ENCODE measurements at places on chromosomes 3 and 15. TPM values are rescaled to one million over a fixed set of nuclear protein-coding genes. Genes with fewer than 3 reads are reported as not detected.

GRCh38 chr3:37287776-37288175 is 113.4 kb upstream of the LRRFIP2 start:
- no peak overlapping the region for H3K27ac ChIP-seq
- H3K36me3 ChIP-seq: no peaks in the 10 kb centered on the region
- H3K27me3 ChIP-seq: no peaks in the 10 kb centered on the region
- H3K4me3 ChIP-seq: no peak overlapping the region

ZNF80 gene
- total RNA-seq: not detected

SNX1 gene
- 46.6 TPM for total RNA-seq

GRCh38 chr3:123110976-123111615 is 44.3 kb downstream of the PDIA5 start:
- H3K4me1 ChIP-seq: peaks cover 6% of the 10 kb centered on the region
- H3K27ac ChIP-seq: no peak overlapping the region
- H3K36me3 ChIP-seq: peaks cover 20% of the 10 kb centered on the region
- no peak for DNase-seq

- H3K4me1 ChIP-seq: no peaks in the 10 kb centered on the region
- no peaks in the 10 kb centered on the region for H3K36me3 ChIP-seq
- no peak overlapping the region for H3K4me3 ChIP-seq
- DNase-seq: no peak
Measured at GRCh38 chr3:181969925-181970324, 258.2 kb downstream of the SOX2 start.

MASP1 gene
- 0.34 TPM for total RNA-seq

DNA sequence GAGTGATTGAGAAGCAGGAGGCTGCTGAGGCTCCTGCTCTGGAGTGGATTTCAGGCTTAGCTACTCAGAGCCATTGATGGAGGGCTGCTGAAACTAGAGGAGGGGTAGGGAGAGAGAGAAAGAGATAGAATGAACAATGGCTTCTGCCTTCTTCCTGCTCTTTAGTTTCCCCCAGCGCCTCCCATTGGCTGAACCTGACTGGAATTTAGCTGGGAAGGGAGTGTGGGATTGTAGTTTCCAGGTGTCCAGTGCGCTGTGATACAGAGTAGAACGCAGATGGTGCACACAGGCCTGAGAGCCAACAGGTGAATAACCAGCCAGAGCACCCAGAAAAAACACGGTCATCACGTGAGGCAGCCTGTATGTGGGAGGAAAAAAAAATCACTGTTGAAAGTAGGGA is 140.1 kb downstream of the IL20RB start:
- DNase-seq: no peak
- no peaks in the 10 kb centered on the region for H3K4me1 ChIP-seq
- no peak overlapping the region for H3K27ac ChIP-seq
- H3K36me3 ChIP-seq: no peaks in the 10 kb centered on the region
- no peak overlapping the region for H3K4me3 ChIP-seq

DCLK3 gene
- total RNA-seq: not detected

DNA sequence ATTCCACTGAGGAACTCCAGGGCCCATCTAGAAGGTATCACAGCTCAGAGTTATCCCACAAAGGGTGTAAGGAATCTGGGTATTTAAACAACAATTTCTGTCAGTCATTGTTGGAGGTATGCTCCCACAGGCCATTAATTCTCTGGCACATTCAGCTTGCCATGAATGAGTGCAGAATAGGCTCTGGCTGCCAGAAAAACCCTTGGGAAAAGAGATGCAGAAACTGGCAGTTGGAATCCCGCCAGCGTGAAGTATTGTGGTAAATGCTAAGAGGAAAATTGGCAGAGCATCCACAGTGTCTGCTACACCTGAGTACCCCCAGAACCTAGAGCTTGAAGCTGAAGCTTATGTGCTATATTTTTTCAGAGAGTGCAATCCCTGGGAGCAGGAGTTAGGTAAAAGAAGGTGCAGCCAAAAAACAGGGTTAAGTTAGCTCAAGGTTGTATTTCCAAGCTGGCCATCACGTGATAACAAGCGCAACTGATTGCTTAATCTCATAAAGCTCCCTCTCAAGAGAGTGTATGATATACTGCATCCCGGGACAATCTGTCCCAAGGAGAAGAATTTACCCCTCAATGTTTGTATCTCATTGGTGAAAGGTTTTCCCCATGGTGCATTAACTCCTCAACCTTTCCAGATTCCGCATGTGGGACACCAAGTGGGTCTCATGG is 94.2 kb upstream of the ACP3 start:
- H3K4me3 ChIP-seq: no peak overlapping the region
- H3K27ac ChIP-seq: no peak overlapping the region
- H3K4me1 ChIP-seq: peaks cover 4% of the 10 kb centered on the region

DNA sequence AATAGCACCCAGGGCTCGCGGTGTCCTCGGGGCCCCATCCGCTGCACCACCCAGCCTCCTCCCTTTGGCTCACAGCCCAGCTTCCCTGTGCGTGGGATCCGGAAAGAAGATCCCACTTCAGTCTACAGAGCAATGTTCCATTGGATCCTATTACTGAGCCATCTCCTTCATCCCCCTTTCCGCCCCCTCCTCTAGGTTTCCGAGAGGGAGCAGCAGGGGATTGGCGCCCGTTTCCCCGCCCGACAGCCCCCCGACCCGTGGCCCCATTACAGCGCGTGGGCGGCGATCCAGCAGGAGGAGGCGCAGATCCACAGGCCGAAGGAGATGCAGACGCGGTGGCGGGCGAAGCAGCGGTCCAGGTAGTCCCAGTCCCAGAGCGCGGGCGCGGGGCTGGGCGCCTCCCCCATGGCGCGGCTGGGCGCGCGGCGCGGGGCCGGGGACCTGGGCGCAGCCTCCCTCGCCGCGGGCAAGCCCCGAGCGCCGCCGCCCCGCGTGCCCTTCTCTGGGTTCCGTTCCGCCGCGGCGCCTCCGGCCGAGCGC is 340 bp downstream of the TMEM44 start:
- peak; percentile 55 for DNase-seq
- peak overlapping the region; percentile 44 for H3K27ac ChIP-seq
- H3K4me3 ChIP-seq: peak overlapping the region; percentile 61
- no peaks in the 10 kb centered on the region for H3K4me1 ChIP-seq
- H3K36me3 ChIP-seq: peaks cover 11% of the 10 kb centered on the region

- DNase-seq: no peak
- no peak overlapping the region for H3K4me3 ChIP-seq
- no peaks in the 10 kb centered on the region for H3K4me1 ChIP-seq
- no peak overlapping the region for H3K27ac ChIP-seq
- H3K36me3 ChIP-seq: 0 out of 2 replicates have a peak, but pooled peaks cover 5% of the 10 kb centered on the region
Measured at GRCh38 chr15:85563328-85563727, 182.9 kb downstream of the AKAP13 start.

MEX3B gene
- 30.5 TPM for total RNA-seq

- no peak for DNase-seq
- H3K4me3 ChIP-seq: no peak overlapping the region
- H3K27me3 ChIP-seq: no peaks in the 10 kb centered on the region
- no peak overlapping the region for H3K27ac ChIP-seq
Measured at GRCh38 chr15:38642689-38643270, 78.2 kb upstream of the RASGRP1 start.

GRCh38 chr3:163768048-163768447 is 1310.2 kb downstream of the SI start:
- no peak overlapping the region for H3K27ac ChIP-seq
- H3K4me3 ChIP-seq: no peak overlapping the region
- H3K36me3 ChIP-seq: no peaks in the 10 kb centered on the region
- H3K4me1 ChIP-seq: no peaks in the 10 kb centered on the region
- H3K27me3 ChIP-seq: no peaks in the 10 kb centered on the region

DNA sequence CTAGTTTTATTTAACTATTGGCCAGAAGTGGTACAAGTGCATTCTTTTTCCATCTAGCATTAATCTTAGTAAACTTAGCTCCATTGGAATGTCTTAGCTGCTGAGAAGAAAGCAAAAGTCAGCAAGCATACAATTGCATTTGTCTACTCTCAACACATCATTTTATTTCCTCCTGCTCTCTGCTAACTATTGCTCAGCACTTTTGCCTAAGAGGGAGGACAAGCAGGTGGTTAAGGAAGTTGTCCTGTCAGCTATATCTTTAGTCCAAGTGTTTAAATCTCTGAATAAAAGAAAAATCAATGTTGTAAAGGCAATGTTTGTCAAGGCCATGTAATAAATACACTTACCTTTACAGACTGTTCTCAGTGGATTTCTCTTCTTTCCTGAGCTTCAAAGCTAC is 51.0 kb downstream of the FHIT start:
- H3K36me3 ChIP-seq: no peaks in the 10 kb centered on the region
- no peaks in the 10 kb centered on the region for H3K27me3 ChIP-seq
- H3K4me1 ChIP-seq: no peaks in the 10 kb centered on the region
- H3K27ac ChIP-seq: no peak overlapping the region
- H3K4me3 ChIP-seq: no peak overlapping the region
- DNase-seq: no peak

SERPINI1 gene
- total RNA-seq: 0.23 TPM

DNA sequence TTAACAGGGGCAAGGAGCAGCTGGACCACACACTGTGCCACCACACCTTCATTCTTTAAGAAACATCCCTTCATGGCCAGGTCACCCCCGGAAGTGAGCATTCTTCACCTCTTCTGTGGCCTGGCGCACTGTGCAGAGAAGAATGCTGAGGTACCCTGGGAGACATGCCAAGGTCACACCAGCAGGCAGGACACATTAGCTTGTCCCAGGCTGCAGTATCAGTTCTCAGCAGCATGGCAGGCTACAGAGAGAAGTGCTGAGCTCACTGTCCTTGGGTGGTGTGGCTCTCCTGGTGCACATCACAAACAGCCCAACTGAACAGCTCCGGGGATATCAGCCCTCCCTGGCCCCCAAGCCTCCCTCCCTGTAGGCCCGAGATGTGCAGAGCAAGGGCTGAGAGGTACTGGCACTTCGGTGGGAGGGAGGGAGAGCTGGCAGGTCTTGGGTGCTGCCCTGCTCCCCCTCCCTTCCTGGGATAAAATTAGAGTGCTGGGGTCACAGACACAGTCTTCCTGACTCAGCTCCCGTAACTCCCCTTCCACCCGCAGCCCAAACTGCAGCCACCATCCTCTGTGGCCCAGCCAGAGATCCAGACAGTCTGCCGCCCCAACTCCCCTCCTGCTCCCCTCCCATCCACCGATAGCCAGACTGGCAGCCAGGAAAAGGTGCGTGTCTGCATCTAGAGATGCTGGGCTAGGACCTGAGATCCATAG is 13.4 kb downstream of the SEMA7A start:
- peaks cover 12% of the 10 kb centered on the region for H3K4me1 ChIP-seq
- no peak for DNase-seq
- no peaks in the 10 kb centered on the region for H3K27me3 ChIP-seq
- no peak overlapping the region for H3K4me3 ChIP-seq
- H3K36me3 ChIP-seq: no peaks in the 10 kb centered on the region

- H3K4me1 ChIP-seq: peaks cover 42% of the 10 kb centered on the region
- no peaks in the 10 kb centered on the region for H3K27me3 ChIP-seq
- H3K36me3 ChIP-seq: peaks cover 3% of the 10 kb centered on the region
Measured at GRCh38 chr15:74788683-74789151, 6.8 kb downstream of the CSK start.

DNA sequence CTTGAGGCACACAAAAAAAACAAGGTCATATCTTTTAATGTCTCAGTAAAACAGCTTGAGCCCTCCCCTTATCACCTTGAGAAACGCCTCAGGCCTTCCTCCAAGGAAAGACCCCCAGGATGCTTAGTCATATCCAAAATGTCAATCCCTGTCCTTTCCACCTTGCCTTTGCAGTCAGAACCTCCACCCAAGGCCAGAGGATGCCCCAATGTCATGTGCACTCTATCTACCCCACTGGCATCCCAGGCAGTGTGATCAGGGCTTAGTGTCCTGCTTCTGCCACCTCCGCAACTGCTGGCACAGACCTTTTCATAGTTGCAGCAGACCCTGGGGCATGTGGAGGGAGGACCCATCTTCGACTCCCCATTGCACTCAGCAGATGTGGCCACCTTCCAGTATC is 268.0 kb upstream of the LRRFIP2 start:
- no peak for DNase-seq
- H3K27ac ChIP-seq: no peak overlapping the region
- H3K4me3 ChIP-seq: no peak overlapping the region
- H3K27me3 ChIP-seq: no peaks in the 10 kb centered on the region

DNA sequence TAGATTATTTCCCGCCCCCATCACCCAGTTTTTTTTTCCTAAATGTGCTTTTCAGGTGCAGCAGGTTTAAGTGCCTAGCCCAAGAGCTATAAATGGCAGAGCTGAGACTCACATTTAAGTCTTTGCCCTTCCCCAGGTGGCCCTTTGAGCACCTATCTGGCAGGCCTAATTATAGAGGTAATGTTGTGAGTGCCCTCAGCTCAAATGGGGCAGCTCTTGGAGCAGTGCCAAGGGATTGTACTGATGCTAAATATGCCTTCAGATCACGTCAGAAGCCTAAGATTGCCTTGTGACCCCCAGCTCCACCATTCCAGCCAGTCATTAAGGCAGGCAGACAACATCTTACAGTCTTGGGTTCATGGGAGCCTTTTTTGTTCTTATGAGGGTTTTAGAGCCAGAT is 159.5 kb downstream of the RPLP1 start:
- no peaks in the 10 kb centered on the region for H3K27me3 ChIP-seq
- no peaks in the 10 kb centered on the region for H3K36me3 ChIP-seq
- DNase-seq: no peak
- H3K4me3 ChIP-seq: no peak overlapping the region

DNA sequence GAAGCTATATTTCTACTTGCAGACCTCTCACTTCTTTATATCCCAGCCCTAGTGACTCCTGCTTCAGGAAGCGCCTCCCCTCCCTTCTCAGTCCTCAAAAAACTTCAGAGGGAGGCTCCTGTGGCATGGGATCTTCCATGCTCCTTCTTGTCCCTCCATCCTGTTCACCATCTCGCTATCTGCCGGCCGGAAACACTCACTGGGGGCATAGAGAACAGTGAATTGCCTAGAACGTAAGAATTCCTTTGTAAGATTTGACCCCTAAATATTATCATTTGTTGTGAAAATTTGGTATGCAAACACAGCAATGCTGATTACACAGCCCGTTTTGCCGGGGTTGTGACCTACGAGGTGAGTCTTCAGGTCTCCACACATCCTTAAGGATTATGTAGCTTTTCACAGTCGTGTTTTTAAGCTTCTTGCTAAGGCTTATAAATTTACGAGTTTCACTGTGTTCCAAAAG is 218.7 kb upstream of the ATP10A start:
- no peak overlapping the region for H3K27ac ChIP-seq
- no peaks in the 10 kb centered on the region for H3K36me3 ChIP-seq
- H3K4me3 ChIP-seq: no peak overlapping the region
- no peaks in the 10 kb centered on the region for H3K4me1 ChIP-seq

- no peaks in the 10 kb centered on the region for H3K36me3 ChIP-seq
- no peaks in the 10 kb centered on the region for H3K27me3 ChIP-seq
- H3K27ac ChIP-seq: no peak overlapping the region
- DNase-seq: no peak
- H3K4me3 ChIP-seq: no peak overlapping the region
Measured at GRCh38 chr3:143855183-143855582, 6.9 kb upstream of the SLC9A9 start.

PCOLCE2 gene
- 12.3 TPM for total RNA-seq

IMPG2 gene
- 0.20 TPM for total RNA-seq

SST gene
- not detected for total RNA-seq

SH3GL3 gene
- not detected for total RNA-seq

- peak; percentile 14 for DNase-seq
- peak overlapping the region; percentile 15 for H3K27ac ChIP-seq
- H3K27me3 ChIP-seq: no peaks in the 10 kb centered on the region
- no peak overlapping the region for H3K4me3 ChIP-seq
Measured at GRCh38 chr3:171838218-171838720, 4.9 kb upstream of the TMEM212 start.

Measured in SJCRH30 (cell line).